ENCODE measurements at places on chromosomes 16 and 17. TPM values are rescaled to one million over a fixed set of nuclear protein-coding genes. Genes with fewer than 3 reads are reported as not detected.

DNA sequence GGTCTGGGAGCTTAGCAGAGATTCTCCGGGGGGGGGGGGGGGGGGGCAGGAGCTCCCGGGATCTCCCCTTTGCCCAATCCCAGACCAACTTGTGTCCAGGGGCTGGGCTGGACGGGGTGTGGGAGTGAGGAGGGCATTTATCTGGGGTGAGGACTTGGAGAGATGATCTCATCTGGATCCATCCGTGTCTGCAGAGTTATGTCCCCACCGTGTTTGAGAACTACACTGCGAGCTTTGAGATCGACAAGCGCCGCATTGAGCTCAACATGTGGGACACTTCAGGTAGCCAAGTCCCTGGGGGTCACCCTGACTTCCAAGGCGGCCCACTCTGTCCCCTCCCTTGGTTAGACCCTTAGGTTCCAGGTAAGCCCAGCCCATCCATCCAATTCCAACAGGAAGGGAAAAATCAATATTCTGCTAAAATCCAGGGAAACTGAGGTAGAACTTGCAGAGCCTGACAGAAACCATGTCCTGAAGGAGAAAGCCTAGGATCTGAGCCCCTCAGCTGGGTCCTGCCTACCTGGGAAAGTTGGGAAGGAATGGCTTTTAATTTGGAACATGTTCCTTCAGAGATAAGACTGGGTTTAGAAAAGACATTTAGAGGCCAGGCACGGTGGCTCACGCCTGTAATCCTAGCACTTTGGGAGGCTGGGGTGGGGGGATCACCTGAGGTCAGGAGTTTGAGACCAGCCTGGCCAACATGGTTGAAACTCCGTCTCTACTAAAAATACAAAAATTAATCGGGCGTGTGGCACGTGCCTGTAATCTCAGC is 921 bp downstream of the RND2 start:
- no peak for DNase-seq

- no peak for DNase-seq
These were observed 15.6 kb upstream of the SLC13A2 start for GRCh38 chr17:28457890-28458289.

GRCh38 chr16:49463529-49463928 is 89.9 kb downstream of the C16orf78 start:
- peak; percentile 42 for DNase-seq

- DNase-seq: no peak
These were observed 8.3 kb upstream of the CDRT15 start for GRCh38 chr17:14245002-14245401.

DNA sequence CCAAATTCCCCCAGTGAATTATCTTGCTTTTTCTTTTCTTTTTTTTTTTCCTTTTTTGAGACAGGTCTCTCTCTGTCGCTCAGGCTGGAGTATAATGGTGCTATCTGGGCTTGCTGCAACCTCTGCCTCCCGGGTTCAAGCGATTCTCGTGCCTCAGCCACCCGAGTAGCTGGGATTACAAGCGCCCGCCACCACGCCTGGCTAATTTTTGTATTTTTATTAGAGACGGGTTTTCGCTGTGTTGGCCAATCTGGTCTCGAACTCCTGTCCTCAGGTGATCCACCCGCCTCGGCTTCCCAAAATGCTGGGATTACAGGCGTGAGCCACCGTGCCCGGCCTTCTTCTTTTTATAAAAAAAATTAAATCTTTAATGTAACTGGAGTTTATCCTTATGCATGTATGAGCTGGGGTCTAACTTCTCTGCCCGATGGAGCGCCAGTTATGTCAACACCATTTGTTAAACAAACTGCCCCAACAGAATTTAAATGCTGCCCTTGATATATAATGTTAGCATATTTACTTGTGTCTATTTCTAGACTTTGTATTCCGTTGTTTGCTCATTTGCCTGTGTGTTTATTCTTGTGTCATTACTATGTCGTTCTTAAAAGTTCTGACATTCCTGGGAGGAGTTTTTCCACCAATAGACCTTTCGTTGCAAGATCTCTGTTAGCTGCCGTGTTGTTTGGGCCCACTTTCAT is 535 bp upstream of the AURKB start:
- DNase-seq: no peak

TERB1 gene
- not detected for polyA plus RNA-seq

GRCh38 chr17:8016632-8017424 is 14.4 kb downstream of the GUCY2D start:
- peak; percentile 56 for DNase-seq

GRCh38 chr16:27428026-27428785 is 26.2 kb downstream of the IL21R start:
- DNase-seq: peak; percentile 8

SOX15 gene
- polyA plus RNA-seq: 2.4 TPM

CRISPLD2 gene
- 43.8 TPM for polyA plus RNA-seq
